ENCODE measurements at places on chromosomes 6 and 20.

DNA sequence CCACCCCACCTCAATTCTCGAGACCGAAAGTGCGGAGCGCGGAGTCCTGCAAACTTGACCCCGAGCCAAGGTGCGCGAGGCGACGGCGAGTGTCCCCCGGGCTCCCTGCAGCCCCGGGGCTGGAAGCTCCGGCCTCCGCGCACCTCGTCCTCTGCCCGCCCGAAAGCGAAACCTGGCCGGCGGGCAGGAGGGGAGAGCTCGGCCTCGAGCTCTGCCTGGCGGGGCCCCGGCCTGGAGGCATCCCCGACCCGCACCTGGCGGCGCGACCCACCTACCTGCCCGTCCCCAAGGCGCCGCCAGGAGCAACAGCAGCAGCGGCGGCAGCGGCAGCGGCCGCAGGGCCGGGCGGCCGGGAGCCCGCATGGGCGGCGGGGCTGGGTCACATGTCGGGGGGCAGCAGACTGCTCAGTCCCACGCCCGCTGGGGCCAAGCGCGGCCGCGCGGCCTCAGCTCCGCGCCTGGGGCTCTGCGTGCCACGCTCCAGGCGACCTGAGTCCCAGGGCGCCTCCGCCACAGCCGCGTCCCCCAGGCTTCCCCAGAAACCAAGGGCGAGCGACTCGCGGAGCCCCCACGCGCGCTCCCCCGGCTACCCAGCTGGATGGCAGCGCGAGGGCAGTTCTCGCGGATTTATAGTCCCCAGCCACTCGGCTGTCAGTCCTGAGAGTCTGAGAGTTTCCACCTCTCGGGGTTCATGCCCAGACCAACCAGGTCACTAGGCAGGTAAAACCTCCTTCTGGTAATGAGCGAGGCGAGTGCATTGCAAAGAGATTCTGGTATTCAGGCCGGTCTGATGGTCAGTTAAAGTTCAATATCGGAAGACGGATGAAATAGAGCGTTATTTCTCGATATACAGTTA lies at the start of gene IL20RA:
IL20RA (minus strand) TSS at position 600 of the 856 bp plus-strand sequence; CDS start at position 363, 237 bp downstream.
- no peak for DNase-seq

DNA sequence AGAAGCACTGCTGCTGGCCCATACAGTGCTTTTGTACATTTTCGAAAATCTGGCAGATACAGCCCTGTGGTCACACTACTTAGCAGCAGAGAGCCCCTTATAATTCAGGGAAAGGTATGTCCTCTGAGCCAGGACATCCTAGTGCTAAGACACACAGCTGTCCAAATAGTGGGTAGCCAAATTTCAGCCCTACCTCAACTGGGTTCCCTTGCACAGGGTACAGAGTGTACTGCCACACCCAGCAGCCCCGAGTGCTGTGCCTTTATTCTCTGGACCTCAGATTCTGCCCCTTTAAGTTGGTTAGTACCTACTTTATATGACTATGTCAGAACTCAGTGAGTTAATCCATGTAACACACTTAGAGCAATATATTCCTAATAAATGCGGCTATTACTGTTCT lies 47.6 kb downstream of the PRPH2 start:
- DNase-seq: no peak

GRCh38 chr6:116812051-116812650 lies 16.7 kb downstream of the GPRC6A start:
- no peak for DNase-seq

DNA sequence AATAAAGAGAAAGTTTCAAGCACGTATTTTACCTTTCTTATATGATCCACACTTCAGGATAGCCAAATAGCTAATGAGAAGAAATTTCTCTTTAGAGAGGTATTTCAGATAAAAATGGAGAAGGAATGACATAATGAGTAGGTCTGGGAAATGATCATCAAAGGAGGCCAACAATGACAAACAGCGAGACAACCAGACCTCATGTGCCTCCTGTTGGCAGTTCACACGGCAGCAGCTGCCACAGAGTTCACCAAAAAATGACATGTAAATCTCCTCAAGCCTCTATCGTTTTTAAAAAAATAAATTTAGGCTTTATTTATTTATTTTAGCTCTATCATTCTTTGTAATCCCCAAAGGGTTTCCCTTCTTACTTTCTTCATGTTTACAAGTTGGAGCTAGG lies 47.7 kb downstream of the SLC2A12 start:
- DNase-seq: no peak

- DNase-seq: no peak
Observed at GRCh38 chr6:137928286-137928685, 61.2 kb downstream of the TNFAIP3 start.

GRCh38 chr6:34485321-34486060 lies 19.6 kb downstream of the PACSIN1 start:
- no peak for DNase-seq

GRCh38 chr6:10389739-10390494 lies 25.0 kb downstream of the TFAP2A start:
- no peak for DNase-seq

GRCh38 chr6:137754866-137755265 lies 112.2 kb upstream of the TNFAIP3 start:
- DNase-seq: no peak

DNA sequence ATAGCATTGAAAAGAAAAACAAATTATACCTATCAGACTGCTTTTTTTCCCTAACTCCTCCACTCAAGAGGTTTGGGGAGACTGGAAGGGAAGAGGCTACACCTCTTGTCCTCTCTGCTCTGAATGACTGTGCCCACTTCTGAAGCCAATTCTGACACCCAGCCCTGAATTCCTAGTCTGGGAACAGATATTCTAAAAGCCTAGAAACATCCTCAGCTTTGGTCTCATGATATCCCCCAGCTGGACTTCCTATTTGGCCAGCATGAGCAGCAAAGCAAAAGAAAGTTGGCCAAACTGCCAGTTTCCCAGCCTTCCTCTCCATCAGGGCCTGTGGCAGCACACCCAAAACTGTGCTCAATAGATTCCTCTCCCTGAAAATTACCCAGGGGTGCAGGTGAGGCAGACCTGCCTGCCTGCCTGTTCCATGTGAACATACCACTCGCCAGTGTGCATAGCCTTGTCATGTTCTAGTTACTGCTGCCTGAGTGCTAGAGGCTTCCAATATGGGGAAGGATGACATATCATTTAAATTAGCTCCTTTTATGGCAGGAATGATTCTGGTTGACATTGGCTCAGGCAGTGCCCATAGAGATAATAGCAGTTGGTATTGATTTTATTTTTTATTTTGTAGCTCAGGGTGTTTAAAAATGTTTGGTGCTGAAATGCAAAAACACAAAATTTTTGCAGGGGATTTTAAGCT lies 152.1 kb upstream of the RIN2 start:
- DNase-seq: no peak

GRCh38 chr6:170030821-170031471 lies 259.9 kb downstream of the DLL1 start:
- DNase-seq: no peak

DNA sequence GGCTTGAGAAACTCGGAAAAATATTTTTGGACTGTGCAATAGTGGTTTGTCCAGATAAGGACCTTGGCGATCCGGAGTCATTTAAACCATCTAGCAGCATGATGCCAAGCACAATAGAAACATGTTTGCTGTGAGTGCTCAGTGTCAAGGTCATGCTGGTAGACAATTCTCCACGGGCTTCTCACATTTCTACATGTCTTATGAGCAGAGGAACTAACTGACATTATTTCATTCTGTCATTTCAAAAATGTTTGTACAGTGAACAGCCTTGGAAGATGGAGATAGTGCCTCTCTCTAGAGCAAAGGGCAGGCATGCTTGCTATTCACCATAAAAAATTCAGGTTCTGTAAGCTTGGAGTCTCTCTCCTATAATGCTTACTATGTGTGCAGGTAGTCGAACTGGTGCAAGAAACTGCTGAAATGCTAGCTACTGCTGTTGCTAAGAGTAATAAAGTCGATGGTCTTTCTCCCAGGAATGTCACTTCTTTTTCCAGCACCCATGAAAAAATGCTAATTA lies 25.4 kb upstream of the CCN2 start:
- DNase-seq: no peak

GRCh38 chr6:107543088-107543487 lies 53.2 kb downstream of the SOBP start:
- DNase-seq: no peak

- DNase-seq: peak; percentile 88
Observed at GRCh38 chr6:27795697-27796494, 116.3 kb downstream of the OR2B2 start.

GRCh38 chr6:68497927-68498326 lies 137.2 kb upstream of the ADGRB3 start:
- DNase-seq: no peak

GRCh38 chr6:167338541-167339117 lies 13.7 kb downstream of the TTLL2 start:
- no peak for DNase-seq

- no peak for DNase-seq
Observed at GRCh38 chr6:18102783-18103509, 19.5 kb downstream of the NHLRC1 start.

Measured in NCI-H460 (cell line).